Glutamatergic neuron (in vitro differentiated cells): ENCODE measurements at places on chromosomes 2 and 18. TPM values are rescaled to one million over a fixed set of nuclear protein-coding genes. Genes with fewer than 3 reads are reported as not detected.

GRCh38 chr18:53843113-53843760 lies 381.2 kb downstream of the MBD2 start:
- no peaks in the 10 kb centered on the region for H3K36me3 ChIP-seq
- H3K4me3 ChIP-seq, result no peak overlapping the region
- H3K4me1 ChIP-seq, result no peaks in the 10 kb centered on the region

DNA sequence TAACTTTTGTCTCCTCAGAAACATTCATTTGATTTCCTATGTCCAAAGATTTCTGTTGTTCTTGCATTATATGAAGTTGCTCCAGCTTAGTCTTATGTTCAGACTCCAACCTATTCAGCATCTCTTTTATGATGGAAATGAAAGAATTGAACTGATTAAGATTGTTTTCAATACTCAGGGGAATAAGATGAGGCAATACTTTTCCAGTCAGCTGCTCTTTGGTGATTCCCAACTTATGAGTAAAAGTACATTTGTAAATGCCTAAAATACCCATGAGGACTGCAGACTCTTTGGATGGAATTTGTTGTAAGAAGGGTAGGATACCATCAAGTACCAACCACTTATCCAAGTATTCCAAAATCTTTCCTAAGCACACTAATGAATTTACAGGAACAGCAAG lies 39.8 kb downstream of the TRAK2 start:
- H3K4me3 ChIP-seq, result no peak overlapping the region
- DNase-seq, result no peak
- H3K36me3 ChIP-seq, result no peaks in the 10 kb centered on the region
- no peak overlapping the region for H3K27ac ChIP-seq
- H3K27me3 ChIP-seq, result no peaks in the 10 kb centered on the region

Gene TRABD2A
- not detected for total RNA-seq

Gene CCL20
- total RNA-seq, result not detected

Gene SLC19A3
- total RNA-seq, result 1.7 TPM

GRCh38 chr2:176648700-176649297 lies 379.6 kb downstream of the MTX2 start:
- no peaks in the 10 kb centered on the region for H3K36me3 ChIP-seq
- DNase-seq, result no peak
- H3K4me1 ChIP-seq, result peaks cover 42% of the 10 kb centered on the region
- peaks cover 2% of the 10 kb centered on the region for H3K27me3 ChIP-seq
- no peak overlapping the region for H3K27ac ChIP-seq
- no peak overlapping the region for H3K4me3 ChIP-seq

Gene ALPI
- total RNA-seq, result not detected

DNA sequence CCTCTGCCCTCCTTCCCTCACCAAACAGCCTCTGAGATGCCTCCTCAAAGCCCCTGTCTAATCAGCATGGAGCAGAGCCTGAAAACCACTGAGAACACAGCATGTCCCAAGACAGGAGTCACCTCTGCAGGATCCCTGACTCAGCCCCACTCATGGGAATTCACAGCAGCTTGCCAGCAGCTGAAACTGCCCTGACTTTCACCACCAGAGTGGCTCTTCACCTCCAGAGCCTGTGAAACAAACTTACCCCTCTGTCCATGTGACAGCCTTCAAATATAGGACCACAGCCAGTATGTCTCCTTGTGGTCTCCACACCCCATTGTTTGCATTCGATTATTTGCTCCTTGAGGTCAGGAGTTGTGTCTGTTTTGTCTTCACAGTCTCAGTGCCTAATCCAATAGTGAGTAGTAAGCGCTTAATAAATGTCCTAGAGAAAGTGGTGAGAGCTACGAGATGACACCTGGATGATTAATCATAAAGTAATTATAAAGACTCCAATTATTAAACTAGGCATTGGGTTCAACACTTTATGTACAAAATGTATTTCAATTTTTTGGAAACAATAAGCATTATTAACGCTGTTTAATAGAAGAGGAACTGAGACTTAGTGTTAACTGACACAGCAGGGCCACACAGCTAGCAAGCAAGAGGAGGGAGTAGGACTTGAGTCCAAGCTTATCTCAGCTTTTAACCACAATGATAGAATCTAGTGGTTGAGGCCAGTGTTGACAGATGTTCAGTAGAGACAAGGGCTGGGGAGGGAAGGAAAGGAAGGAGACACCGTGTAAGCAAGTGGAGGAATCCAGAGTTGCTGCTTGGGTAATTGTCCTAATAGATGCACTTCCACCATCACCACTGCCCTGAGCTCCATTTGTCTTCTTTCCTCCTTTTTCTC lies 358.7 kb upstream of the TNP1 start:
- H3K27me3 ChIP-seq, result no peaks in the 10 kb centered on the region
- DNase-seq, result no peak
- H3K36me3 ChIP-seq, result no peaks in the 10 kb centered on the region
- peaks cover 10% of the 10 kb centered on the region for H3K4me1 ChIP-seq

Gene SLC9A4
- total RNA-seq, result 0.12 TPM

DNA sequence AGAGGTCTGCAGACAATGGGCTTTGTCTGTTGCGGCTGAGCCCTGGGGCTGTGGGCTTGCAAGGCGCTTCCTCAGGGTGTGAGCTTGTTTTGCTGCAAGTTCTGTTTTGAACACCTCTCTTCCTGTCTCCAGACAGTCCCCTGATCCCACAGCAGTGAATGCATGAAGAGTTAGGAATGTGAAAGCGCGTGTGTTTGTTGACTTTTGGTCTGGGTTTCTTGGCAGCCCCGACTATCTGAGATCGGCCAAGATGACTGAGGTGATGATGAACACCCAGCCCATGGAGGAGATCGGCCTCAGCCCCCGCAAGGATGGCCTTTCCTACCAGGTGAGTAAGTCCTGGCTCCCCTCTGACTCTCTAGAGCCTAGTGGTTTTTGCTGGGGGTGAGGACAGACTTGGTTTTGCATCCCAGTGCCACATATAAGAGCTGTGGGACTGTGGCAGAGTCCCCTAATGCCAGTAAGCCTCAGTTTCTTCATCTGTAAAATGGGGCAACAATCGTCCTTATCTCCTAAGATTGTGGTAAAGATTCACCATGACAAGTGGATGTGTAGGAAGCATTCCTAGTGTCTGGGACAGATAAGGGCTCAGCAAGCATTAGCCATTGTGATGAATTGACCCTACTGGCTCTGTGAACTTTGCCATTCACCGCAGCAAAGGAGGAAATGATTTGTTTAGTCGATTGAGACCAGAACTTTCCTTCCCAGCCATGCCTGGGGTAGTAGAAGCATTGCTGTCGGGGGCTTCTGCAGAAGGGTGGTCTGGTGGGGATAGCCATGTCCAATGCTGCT lies 3.0 kb downstream of the LBH start:
- H3K27me3 ChIP-seq, result peaks cover 17% of the 10 kb centered on the region
- peaks cover 30% of the 10 kb centered on the region for H3K4me1 ChIP-seq
- no peak for DNase-seq
- peak overlapping the region; percentile 79 for H3K27ac ChIP-seq
- peak overlapping the region; percentile 88 for H3K4me3 ChIP-seq

Gene ANKRD30BL
- total RNA-seq, result 0.29 TPM

DNA sequence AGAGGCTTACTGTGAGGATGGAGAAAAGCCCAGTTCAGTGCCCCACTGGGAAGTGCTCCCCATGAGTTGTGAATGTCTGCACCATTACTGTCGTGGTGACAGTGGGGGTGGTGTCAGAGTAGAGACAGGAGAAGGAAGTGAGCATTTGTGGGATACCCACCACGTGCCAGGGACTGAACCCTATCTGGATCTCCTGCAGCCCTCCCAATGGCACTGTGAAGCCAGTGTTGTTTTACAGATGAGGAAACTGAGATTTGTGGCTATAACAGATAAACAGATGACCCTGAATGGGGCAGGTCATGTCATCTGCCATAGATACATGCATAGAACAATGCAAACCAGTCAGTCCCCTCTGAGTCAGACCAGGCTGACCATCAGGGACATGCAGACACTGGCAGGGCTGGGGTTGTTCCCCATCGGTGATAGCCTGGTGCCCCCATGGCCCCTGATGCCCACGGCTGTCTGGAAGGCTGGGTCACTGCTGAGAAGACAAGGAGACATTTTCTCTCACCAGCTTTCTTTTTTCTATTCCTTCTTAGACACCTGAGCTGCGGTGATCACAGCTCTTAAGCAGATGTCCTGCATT lies 60.8 kb downstream of the EMILIN2 start:
- peaks cover 13% of the 10 kb centered on the region for H3K27me3 ChIP-seq
- H3K4me1 ChIP-seq, result peaks cover 2% of the 10 kb centered on the region
- no peaks in the 10 kb centered on the region for H3K36me3 ChIP-seq
- peak overlapping the region; percentile 74 for H3K4me3 ChIP-seq
- H3K27ac ChIP-seq, result no peak overlapping the region

- H3K27ac ChIP-seq, result no peak overlapping the region
- H3K27me3 ChIP-seq, result no peaks in the 10 kb centered on the region
- no peaks in the 10 kb centered on the region for H3K4me1 ChIP-seq
- H3K4me3 ChIP-seq, result no peak overlapping the region
Measured at GRCh38 chr2:121388371-121388770, 103.4 kb upstream of the TFCP2L1 start.

DNA sequence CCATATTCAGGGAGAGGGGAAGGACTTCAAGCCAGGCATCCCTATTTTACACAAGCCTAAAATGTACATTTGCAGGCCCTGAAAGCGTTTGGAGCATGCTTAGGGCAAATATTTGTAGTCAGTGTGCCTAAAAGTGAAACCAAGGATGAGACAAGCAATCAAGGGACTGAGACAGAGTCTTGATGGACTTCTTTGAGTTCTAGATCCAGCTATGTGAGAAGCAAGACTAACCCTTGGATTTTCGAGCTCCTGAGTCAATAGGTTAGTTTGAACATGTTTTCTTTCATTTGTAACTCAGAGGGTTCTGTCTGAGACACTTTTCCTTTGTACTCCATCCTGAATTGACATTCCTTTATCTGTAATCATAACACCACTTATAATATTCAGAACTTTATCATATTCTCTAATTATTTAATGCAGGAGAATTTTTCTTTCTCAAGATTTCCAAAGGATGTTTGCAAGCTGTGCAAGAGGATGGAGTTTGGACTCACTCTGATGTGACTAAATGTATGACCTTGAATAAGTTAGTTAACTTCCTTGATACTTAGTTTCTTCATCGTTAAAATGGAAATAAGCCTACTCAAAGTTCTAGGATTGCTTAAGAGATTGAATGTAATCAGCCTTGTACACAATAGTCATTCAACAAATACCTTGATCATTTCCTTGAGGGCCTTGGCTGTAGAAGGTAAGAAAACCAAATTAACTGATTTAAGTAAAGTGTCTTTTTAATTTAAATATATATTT lies 1237.8 kb upstream of the ZEB2 start:
- no peak overlapping the region for H3K27ac ChIP-seq
- peaks cover 10% of the 10 kb centered on the region for H3K4me1 ChIP-seq
- no peaks in the 10 kb centered on the region for H3K36me3 ChIP-seq
- DNase-seq, result no peak
- H3K27me3 ChIP-seq, result no peaks in the 10 kb centered on the region
- H3K4me3 ChIP-seq, result no peak overlapping the region

GRCh38 chr2:108894766-108895165 lies 94.3 kb downstream of the EDAR start:
- H3K36me3 ChIP-seq, result peaks cover 11% of the 10 kb centered on the region
- H3K27ac ChIP-seq, result no peak overlapping the region
- no peak overlapping the region for H3K4me3 ChIP-seq
- H3K27me3 ChIP-seq, result no peaks in the 10 kb centered on the region
- H3K4me1 ChIP-seq, result no peaks in the 10 kb centered on the region
- DNase-seq, result no peak

Gene LAMA1
- total RNA-seq, result 32.0 TPM

- H3K4me1 ChIP-seq, result no peaks in the 10 kb centered on the region
- no peaks in the 10 kb centered on the region for H3K27me3 ChIP-seq
- DNase-seq, result no peak
- peaks cover under 1% of the 10 kb centered on the region for H3K36me3 ChIP-seq
Measured at GRCh38 chr2:215397632-215398341, 38.1 kb downstream of the FN1 start.

DNA sequence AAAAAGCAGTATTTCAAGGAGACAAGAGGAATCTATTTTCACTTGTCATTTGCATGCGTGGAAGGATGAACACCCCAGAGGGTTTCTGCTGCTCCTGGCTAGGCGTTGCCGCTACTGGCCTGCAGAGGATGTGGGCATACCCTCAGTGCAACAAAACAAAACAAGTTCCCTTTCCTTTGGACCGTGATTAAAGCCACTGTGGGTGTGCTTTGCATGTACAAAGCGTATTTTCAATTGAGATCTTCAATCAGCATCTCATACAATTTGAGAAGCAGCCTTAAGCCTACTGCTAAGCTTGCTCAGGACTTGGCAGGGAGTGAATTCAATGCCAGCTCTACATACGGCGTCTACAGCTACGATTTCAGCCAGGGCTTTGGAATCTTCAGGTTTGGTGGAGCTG lies 298.4 kb downstream of the LPIN1 start:
- H3K4me1 ChIP-seq, result no peaks in the 10 kb centered on the region
- no peak overlapping the region for H3K4me3 ChIP-seq
- no peak for DNase-seq
- H3K27me3 ChIP-seq, result peaks cover 2% of the 10 kb centered on the region
- H3K27ac ChIP-seq, result no peak overlapping the region

Gene MCFD2
- 33.0 TPM for total RNA-seq

DNA sequence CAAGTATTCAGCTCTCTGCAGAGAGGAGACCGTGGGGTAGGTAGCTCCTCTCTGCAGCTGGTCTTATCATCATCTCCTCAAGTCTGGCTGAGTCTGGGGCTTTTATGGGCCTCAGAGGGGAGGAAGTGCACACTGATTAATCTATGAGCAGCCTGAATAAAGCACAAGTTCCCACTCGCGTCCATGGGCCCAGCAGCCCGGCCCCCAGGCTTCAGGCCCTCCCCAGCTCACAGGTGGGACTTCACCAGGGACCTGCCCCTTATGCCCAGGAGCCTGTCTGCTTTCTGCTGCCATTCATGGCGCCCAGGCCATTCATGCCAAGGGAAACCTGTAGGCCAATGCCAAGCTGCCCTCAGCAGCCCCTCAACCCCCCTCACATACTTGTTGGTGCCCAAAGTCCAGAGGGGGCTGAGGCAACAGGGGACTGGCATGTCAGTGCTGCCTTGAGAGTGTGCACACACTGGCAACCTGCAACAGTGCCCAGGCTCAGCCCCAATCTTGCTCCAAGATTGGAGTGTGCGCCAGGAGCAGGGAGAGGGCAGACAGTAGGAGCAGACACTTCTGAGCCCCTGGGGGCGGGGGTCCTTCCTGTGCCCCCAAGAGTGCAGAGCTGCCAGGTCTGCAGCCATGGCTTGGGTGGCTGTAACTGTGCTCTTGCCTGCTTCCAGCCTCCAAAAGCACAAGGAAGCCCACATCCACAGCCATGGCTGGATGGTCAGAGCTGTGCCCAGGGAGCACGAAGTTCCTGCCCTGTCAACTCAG lies 375.6 kb upstream of the VWC2L start:
- no peak overlapping the region for H3K27ac ChIP-seq
- no peaks in the 10 kb centered on the region for H3K4me1 ChIP-seq
- H3K27me3 ChIP-seq, result no peaks in the 10 kb centered on the region
- no peaks in the 10 kb centered on the region for H3K36me3 ChIP-seq

GRCh38 chr2:54029721-54030395 lies 59.1 kb upstream of the PSME4 start:
- H3K4me1 ChIP-seq, result no peaks in the 10 kb centered on the region
- no peak overlapping the region for H3K27ac ChIP-seq
- no peak for DNase-seq
- no peaks in the 10 kb centered on the region for H3K27me3 ChIP-seq

Gene GULP1
- total RNA-seq, result 17.7 TPM

- DNase-seq, result no peak
- no peak overlapping the region for H3K27ac ChIP-seq
- H3K27me3 ChIP-seq, result peaks cover 4% of the 10 kb centered on the region
- no peak overlapping the region for H3K4me3 ChIP-seq
- no peaks in the 10 kb centered on the region for H3K36me3 ChIP-seq
- no peaks in the 10 kb centered on the region for H3K4me1 ChIP-seq
Measured at GRCh38 chr2:100778637-100779450, 41.1 kb upstream of the NPAS2 start.

- H3K4me3 ChIP-seq, result no peak overlapping the region
- no peak for DNase-seq
- H3K27me3 ChIP-seq, result peaks cover 17% of the 10 kb centered on the region
Measured at GRCh38 chr2:11012131-11012693, 100.5 kb downstream of the KCNF1 start.

Gene MDH1
- 103 TPM for total RNA-seq
